ENCODE measurements at places on chromosomes 7 and 10.

DNA sequence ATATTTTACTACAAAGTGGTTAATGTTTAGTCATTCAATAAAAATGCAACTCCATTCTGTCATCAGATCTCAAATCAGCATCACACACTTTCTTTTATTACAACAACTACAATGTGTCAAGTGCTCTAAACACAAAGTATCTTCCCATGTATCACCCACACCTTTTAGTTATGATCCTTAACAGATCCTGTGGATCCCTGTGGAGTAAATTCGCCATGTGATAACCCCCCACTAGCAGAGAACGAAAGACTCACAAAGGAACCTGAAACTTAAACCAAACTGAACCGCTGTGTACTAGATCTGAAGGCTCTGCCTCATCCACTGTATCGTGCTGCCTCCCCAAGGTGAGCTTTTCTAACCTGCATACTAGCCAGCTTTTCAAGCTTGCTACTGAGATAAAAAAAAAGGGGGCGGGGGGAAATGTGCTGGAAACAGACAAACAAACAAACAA, 1.7 kb downstream of the DPY19L1 start:
- DNase-seq, result no peak

DNA sequence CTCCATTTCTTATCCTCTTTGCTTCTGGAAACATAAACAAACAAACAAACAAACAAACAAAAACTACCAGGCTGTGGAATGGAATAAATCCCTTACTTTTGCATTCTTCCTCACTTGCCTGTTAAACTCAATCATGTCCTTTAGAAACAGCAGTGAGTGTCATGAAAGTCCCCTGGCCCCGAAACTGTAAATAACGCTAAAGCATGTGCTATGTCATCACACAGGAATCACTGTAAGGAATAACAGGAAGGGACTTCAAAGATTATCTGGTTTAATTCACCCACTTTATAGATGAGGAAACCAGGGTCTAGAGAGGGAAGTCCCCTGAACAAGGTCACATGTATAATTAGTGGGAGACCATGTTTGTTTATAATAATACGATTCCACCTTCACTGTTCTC, 159.4 kb upstream of the MEOX2 start:
- DNase-seq, result no peak

DNA sequence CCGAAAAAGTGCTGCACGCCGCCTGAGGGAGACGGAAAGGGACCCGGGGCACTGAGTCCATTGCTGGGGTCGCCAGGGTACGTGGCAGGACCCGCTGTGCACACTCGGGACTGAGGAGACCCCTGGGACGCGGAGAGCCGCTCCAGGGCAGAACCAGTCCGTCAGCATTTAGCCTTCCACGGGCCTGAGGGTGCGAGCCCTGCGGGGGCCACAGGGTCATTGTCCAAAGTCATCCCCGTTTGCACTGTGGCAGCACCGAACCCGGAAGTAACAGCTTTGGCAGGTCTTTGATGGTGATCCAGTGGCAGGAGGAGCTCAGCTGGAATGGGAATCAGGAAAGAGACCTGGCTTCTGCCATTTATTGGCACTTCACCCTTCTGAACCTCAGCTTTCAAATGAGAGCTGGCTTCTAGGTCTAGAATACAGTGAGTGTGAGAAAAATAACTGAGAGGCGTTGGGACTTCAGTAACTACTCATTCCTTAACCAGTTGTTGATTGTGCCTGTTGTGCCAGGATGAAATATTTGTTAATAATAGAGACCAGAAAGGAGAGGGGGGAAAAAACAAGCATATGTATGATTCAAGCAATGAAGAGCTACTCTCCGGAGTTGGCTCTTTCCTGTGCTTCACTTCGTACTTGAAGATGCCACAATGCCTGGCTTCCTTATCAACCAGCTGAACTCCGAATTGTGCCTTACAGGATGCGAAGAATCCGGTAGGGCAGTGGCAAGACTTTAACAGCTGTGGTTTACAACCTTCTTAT, 811 bp upstream of the ARHGAP12 start:
- peak; percentile 68 for DNase-seq

DNA sequence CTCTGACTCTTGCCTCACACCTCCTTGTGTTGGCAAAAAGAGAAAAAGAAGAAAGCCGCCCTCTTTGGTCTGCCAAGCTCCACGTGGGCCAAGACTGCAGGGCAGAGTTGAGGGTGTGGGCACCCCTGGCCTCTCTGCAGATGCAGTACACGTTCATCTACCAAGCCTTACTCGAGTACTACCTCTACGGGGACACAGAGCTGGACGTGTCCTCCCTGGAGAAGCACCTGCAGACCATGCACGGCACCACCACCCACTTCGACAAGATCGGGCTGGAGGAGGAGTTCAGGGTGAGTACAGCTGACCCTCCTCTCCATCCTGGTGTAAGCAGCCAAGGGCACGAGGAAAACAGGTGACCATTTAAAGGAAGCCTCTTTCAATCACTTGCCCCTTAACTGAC, 56.1 kb downstream of the MKI67 start:
- no peak for DNase-seq

- no peak for DNase-seq
These were observed 234.4 kb downstream of the TEX36 start for GRCh38 chr10:125448596-125448995.

DNA sequence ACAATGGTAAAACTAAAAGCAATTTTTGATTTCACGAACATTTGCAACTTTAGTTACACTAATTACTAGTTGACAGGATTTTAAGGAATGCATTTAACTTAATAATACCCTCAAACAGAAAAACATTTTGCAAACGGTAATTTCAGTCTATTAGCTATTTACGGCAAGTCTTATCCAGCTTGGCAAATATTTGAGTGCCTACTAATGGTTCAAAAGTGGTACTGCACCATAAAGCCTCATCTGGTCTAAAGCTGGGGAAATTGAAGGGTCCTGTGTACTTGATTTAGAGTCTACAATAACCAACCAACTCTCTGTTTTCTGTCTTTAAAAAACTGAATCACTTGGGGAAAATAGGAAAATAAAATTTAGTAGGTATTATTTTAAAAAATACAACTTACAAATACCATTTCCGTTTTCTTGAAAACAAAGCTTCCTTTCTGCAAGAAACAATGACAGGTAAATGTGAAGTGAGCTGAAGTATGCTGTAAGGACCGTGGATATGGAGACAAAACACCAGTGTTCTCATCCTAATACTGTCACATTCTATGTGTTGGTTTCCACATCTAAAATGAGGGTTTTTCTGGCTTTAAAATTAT, 142.3 kb downstream of the VPS50 start:
- DNase-seq, result no peak

DNA sequence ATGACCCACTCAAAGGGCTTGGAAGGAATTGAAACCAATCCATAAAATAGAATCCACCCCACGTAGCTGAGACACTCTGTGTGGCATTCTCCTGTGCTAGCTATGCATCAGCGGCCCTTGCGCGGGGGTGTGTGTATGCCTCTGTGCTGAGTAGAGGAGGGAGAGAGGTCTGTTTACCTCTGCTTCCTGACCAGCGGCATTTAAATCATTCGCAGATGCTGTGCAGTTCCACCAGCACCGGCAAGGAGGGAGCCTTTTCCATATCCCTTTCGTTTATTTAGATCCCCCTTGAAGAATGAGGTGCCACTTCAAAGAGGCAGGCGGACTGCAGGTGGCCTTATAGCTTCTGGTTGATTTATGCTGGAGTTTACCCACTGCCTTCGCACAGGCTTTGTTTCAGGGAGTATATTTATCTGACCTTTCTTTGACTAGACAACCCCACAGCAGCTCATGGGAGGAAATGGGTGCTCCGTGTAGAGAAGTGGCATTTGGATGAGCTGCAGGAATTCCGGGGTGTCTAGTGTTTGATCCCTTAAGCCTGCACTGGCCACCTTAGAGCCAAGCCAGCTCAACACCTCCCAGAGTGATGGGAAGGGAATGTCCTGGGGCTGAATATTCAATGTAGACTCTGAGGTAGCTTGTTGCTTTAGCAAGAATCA, 11.4 kb downstream of the C10orf53 start:
- no peak for DNase-seq

- no peak for DNase-seq
These were observed 78.3 kb downstream of the EGFR start for GRCh38 chr7:55097100-55097499.

DNA sequence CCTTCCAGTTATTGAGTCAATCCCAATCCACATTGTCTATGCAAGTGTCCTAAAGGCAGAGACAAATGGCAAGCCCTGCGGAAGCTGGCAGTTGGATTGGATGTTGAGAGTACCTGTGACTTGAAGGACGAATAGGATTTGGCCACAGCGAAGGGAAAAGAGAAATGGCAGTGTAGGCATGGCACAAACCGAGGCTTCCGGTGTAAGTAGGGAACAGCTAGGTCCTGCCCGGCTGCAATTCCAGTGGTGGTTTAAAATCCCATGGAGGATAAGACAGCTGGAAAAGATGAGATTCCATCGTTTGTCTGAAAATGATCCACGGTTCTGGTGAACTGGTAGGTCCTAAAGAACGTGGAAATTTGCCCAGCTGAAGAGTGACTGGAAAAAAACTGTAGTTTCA, 296.2 kb downstream of the TCERG1L start:
- DNase-seq, result no peak

DNA sequence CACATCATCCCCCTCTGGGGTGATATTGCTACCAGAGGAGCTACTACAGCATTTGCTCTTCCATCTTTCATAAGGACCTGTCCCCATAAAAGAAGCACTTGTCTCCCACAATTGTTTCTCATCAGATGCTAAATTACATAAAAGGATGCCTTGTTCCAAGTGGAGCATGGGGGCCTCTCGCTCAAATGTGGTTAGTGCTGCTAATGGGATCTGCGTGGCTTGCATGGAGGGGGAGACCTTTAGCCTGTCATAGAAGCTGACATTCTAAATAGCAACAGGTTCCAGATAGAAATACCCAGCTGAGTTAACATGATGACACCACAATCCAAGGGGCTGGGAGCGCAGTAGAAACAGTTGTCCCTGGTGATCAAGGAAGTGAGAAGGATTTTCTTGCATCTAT, 257.9 kb downstream of the SFMBT2 start:
- no peak for DNase-seq

DNA sequence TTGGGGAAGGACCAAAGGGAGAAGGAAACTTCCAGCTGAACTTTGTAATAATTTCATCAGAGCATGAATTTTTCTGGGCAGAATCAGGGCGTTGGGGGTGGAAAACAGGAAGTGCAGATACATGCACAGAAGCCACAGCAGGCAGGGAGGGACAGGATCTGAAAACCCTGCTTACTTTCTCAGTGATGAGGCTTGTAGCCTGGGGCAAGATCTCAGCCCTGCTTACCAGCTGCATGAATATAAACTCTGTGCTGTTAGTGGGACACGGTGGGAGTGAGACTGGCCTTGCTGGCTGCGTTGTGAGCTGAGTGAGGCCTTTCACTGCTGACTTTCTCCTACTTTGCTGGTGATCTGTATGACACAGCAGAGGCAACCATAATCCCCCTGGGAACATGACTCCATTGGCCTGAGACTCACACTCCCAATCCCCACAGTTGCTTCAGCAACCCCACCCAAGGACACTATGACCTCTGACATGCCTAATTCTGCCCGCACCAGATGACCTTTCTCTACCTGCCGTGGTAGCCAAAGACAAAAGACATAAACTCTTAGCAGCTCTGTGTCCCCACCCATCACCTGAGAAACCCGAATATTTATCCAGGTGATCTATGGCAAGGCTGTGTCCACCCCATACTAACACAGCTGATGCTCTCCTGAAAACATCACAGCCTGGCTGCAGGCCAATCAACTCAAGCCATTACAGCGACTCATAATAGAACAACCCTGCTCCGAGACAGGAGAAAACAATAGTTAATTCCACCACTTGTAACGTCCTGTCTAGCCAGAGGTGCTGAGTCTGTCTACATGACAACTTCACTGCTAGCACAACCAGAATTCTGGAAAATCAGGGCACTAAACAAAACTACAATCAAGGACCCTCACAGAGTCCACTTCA, 190.7 kb upstream of the CHRM2 start:
- no peak for DNase-seq

GRCh38 chr10:101845893-101846292, 2.3 kb upstream of the KCNIP2 start:
- no peak for DNase-seq

DNA sequence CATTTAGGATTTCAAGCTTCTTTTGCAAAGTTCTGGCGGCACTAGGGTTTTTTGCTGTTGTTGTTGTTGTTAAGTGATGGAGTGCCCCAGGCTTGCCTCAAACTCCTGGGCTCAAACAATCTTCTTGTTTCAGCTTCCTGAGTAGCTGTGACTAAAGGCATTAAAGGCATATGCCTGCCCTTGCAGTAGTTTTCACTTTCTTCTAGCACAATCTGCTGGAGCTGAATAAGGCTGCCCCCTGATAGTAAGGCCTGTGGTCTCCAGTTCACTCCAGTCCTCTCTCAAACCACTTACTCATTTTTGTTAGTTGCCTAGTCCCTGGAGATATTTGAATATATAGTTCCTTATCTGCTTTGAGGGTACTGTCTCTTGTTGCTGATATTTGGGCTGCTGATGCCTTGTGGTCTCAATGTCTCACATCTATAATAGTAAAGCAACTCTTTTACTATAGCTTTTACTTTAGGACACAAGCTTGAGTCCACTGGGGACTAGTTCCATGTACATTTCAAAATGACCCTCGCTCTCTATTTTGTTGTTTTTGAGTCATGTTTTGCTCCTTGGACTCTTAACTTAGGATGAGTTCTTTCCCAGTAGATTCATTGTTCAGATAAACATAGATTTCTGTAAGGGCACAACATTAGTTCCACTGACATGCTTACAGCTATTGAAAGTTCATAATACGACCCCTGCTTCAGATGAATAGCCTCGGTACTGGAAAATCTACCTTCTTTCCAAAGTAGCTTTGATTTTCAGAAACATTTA, 25.5 kb downstream of the PHF14 start:
- no peak for DNase-seq

DNA sequence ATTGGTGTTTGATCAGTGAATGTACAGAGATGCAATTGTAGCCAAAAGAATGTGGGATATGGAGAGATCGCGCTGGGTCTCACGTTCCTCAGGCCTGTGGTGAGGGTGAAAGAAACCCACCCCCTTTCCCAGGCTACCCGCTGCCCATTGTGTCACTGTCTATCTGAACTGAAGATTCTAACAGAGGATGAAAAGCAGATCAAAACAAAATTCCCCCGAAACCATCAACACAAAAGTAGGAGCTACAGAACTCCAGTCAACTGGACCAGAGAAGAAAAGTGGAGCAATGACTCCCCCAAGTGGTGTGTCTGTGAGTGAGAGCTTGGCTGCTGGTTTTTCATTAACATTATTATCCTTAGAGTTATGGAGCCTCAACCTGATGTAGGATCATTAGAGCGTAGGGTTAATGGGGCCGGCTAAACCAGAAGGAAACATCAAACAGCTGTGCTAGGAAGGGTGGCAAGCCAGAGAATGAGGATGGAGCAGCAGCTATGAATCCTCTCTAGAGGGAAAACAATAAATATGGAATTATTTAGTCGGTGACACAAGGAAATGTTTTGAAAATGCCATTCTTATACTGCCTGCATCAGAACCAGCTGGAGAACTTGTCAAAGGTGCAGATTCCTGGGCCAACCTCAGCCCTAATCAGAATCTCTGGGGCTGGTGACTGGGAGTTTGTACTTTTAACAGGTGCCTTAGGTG, 38.3 kb downstream of the AKR1B1 start:
- no peak for DNase-seq

All from activated CD8-positive, alpha-beta memory T cell treated with anti-CD3 and anti-CD28 coated beads, Interleukin-2, amount 50 U/mL, for 48 hours (primary cell).